ENCODE measurements at places on chromosomes 5 and 9.

GRCh38 chr5:89303033-89303480 is 420.1 kb upstream of the MEF2C start:
- no peak for DNase-seq

DNA sequence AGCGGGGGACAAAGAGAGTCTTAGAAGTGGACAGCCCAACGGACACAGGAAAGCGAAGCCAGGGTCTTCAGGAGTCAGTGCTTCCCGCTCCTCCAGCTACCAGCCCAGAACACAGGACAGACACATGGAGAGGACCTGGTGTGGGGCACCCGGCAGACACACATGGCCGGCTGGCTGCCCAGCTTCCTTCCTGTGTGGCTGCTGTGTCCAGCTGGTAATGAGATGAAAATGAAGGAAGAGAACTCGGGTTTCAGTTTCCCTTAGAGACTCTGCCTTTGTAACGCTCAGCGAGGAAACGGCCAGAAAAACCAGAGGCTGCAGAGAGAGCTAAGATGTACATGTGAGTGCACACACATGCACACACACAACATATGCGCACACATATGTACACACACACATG is 87.5 kb downstream of the SECISBP2 start:
- DNase-seq, result no peak

DNA sequence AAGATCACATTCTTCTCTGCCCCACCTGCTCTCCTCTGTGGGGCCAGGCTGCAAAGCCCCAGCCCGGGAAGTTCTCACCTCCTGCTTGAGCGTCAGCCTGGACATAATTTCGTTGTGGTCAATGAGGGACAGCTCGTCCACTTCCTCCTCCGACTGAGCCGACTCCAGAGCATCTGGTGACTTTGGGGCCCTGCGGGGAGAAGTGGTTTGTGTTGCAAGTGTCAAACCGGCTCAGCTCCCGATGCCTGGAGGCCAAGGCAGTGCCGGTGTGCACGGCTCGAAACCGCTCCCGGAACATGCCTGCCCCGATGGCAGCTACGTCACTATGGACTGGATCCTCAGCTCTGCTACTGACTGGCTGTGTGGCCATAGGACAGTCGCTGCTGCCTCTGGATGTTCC is 52.8 kb downstream of the PRRT1B start:
- DNase-seq, result no peak

- no peak for DNase-seq
Observed at GRCh38 chr5:171357843-171358242, 29.8 kb upstream of the NPM1 start.

DNA sequence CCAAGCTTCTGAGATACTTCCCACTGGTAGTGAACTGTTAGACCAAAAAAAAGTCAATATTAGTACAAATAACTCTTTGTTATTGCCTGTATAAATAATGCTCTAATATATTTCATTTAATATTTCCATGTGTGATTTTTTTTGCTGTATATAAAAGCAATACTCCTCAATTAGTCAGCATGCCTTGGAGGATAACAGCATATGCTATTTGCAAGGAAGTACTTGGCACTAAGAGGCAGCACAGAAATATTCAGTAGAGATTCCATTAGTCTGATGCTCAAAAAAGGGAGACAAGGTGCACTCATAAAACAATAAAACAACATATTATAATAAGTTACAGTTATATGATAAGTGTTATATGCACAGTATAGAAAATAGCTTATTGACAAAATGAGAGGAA is 296.6 kb upstream of the MPDZ start:
- no peak for DNase-seq

GRCh38 chr9:113566712-113567071 is 103.2 kb downstream of the RGS3 start:
- DNase-seq, result no peak

Measured in GM23338 (cell line).